Activated CD4-positive, alpha-beta T cell treated with anti-CD3 and anti-CD28 coated beads, Interleukin-2, amount 50 U/mL, for 1 hour (primary cell): ENCODE measurements at places on chromosomes 3 and 15.

GRCh38 chr3:24155276-24155675 lies 210.2 kb downstream of the NR1D2 start:
- DNase-seq, result no peak

GRCh38 chr15:65638681-65639089 lies 16.9 kb downstream of the SLC24A1 start:
- DNase-seq, result peak; percentile 10

- DNase-seq, result no peak
These were observed 31.0 kb downstream of the CEP63 start for GRCh38 chr3:134516905-134517304.

- no peak for DNase-seq
These were observed 314.8 kb upstream of the CTDSPL start for GRCh38 chr3:37546876-37547275.

DNA sequence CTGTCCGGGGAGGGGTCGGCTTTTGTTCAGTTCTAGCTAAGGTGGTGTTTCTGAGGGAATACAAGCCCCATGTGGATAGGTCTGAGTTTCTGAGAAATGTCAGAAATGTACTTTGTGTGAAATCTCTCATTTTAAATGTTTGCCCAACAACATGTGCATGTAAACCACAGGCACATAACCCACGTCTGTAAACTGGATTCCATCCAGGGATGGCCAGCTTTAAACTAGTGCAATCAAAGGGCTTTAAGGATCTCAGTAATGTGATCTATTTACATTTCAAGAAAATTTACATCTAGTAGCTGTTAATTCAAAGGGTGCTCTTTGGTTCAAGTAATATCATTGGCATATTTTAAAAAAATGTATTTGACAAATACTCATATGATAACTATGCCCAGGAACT lies 52.0 kb downstream of the POLR2M start:
- no peak for DNase-seq

GRCh38 chr15:52288051-52288942 lies 7.3 kb downstream of the MYO5C start:
- DNase-seq, result no peak

- no peak for DNase-seq
These were observed 119.1 kb downstream of the ATG7 start for GRCh38 chr3:11391174-11391879.

- DNase-seq, result no peak
These were observed 631 bp downstream of the NKTR start for GRCh38 chr3:42600958-42601675.

DNA sequence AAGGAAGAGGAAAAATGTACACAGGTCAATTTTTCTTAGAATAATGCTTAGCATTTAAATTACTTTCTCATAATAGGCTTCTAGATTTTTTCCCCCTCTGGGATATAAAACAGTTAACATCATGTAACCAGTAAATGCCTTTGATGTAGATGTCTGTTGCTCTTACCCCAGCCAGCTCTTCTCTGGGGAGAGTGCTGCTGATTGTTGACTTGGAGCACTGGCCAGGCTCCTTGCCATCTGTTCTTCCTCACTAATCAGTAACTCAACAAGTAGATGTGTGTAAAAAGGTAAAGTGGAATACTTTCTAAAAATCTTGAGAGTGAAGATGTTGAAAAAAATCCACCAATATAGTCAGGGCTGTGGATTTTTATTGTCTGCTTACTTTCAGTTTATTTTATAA lies 42.2 kb downstream of the RIOX2 start:
- DNase-seq, result no peak

DNA sequence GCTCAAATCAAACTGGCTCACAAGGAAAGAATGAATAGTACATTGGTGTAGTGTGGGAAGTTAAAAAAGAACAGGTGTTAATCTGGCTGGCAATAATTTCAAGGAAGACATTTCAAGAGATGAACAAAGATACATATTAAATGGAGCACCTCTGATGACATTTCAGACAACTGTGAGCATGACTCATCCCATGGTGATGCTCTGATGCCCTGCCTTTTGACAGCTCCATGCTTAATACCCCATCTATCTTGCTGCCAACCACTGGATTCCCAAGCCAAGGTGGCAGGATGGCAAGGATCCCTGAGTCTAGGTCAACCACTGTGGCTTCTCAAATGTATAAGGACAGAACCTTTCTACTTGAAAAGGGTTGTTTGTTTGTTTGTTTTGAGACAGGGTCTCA lies 29.3 kb downstream of the LRRC2 start:
- DNase-seq, result no peak

- no peak for DNase-seq
These were observed 12.5 kb downstream of the P2RY14 start for GRCh38 chr3:151265866-151266265.

- no peak for DNase-seq
These were observed 886.8 kb downstream of the VGLL3 start for GRCh38 chr3:86104154-86104553.

- DNase-seq, result no peak
These were observed 107.8 kb upstream of the VEPH1 start for GRCh38 chr3:157610876-157611535.

DNA sequence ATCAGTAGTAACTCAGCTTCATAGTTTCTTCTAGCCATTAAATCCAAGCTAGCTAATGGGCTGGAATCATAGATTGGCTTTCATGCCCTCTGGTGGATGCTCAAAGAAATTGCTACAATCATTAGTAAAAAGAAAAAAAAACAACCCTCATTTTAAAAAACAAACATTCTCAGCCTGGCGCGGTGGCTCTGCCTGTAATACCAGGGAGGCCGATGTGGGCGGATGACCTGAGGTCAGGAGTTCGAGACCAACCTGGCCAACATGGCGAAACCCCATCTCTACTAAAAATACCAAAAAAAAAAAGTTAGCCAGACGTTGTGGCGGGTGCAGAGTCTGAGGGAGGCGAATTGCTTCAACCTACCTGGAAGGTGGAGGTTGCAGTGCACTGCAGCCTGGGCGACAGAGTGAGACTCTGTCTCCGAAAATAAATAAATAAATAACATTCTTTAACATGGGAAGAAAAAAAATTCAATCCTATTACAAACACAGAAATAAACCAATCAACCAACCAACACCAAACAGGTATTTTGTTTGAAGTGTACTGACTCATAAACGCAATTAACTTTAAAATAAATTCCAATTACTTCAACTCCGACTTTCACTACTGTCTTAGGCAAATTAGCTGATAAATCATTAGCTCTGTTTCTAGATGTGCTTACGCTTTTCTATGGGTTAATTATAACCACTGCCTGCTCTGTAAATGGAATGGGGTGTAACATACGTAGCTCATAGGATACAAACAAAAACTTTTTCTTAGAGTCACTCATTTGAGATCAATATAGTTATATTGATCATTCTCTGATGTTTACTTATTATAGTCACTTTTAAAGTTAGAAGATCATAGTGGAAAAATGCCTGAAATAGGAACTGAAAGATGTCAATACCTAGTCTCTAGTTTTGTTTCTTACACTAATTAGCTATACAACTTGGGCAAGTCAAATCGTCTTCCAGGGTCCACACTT lies 24.9 kb downstream of the TMEM207 start:
- DNase-seq, result peak; percentile 10

DNA sequence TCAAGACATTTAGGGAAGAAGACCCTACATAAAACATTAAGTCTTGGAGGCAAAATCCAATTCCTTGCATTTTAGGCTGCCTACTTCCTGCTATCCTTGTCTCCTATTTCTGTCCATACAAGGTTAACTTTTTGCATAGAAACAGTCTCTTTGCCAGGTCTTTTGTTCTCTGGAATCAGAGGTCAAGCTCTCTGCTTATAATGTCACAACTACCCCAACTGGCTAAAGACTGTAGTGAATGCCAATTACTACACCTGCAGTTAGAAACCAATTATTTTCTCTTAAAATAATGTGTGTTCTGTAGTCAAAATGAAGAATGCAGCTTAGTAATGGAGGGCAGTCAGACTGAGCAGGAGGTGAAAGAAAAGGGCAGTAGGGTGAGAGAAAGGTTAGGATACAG lies 856.2 kb downstream of the TUSC7 start:
- no peak for DNase-seq

- no peak for DNase-seq
These were observed 3.1 kb upstream of the RPAP1 start for GRCh38 chr15:41546851-41547786.

DNA sequence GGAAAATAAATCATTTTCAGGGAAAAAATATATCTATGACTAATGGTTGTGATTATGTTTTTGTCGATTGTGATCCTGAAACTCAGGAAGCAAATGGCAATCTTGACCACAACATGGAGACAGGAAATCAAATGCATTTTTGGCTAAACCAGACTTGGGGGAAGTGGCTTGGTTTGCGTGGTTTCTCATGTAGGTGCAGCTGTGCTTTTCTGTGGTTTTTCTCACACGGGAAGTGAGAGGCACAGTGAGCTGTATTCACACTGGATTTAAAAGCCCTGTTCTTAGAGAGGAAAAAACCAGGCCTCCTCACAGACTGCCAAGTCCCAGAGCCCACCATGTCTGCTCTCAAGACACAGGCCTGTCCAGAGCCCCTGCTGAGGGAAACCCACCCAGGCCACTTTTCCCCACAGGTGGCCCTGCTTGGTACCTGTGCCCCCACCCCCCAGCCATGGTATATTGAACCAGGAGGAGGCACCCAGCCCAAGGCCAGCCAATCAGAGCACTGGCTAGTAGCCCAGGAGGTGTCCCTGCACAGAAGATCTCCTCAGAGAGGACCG lies 46.1 kb downstream of the BTD start:
- peak; percentile 32 for DNase-seq

GRCh38 chr3:182327196-182327681 lies 466.1 kb upstream of the ATP11B start:
- no peak for DNase-seq
